ENCODE measurements at places on chromosomes 1 and 21.

DNA sequence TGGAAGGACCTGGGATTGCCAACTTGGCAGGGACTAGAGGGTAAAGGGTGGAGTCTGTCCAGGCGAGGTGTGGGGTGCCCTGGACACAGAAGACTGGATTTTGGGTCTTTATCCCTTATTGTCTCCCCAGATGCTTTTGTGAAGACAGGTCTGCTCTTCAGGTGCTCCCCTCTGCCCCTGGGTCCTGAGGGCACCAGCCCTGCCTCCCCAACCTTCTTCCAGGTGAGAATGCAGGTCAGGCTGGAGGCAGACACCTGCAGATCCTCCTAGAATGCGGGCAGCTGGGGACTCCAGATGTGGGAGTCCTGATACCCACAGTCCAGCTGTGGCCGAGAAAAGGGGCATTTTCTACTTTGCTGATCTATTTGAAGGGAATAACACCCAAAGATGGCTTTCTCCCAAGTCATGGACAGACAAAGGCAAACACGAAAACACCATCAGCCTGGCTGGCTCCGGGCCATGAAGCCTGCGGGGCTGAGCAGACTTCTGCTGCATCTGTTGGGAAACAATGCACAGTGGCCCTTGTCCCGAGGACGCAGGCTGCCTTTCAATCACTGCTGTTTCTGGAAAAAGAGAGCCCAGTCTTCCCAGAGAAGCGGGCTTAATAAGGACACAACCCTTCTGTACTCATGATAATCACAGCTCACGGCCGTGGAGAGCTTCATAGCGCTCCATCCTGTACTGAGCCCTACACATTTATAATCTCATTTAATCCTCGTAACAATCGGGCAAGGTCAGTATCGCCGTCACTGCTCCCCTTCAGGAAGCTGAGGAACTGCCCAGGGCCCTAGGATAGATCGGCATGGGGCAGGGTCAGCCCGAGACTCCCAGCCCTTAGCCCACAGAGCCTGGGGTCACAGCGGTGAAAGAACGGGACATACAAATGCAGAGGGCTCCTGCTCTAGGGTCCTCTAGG lies 62.0 kb upstream of the ABCG1 start:
- DNase-seq: no peak

GRCh38 chr1:204075139-204075521 lies 2.2 kb downstream of the SOX13 start:
- no peak for DNase-seq

DNA sequence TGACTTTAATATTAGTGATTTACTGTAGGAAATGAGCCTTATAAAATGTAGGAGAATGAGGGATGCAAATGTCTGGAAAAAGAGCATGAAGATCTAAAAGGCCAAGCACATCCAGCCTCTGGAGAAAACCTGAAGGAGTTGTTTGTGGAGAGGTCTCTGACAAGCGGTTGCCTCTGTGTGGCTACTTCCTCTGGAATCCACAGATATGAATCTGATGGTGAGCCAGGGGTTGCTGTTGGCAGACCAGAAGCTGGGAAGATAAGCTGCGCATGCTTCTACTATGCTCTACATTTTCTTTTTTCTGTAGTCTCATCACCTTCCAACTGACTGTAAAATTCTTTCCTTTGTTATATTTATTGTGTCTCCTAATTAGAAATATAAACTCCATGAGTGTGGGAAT lies 248.6 kb downstream of the OLFM3 start:
- DNase-seq: no peak

DNA sequence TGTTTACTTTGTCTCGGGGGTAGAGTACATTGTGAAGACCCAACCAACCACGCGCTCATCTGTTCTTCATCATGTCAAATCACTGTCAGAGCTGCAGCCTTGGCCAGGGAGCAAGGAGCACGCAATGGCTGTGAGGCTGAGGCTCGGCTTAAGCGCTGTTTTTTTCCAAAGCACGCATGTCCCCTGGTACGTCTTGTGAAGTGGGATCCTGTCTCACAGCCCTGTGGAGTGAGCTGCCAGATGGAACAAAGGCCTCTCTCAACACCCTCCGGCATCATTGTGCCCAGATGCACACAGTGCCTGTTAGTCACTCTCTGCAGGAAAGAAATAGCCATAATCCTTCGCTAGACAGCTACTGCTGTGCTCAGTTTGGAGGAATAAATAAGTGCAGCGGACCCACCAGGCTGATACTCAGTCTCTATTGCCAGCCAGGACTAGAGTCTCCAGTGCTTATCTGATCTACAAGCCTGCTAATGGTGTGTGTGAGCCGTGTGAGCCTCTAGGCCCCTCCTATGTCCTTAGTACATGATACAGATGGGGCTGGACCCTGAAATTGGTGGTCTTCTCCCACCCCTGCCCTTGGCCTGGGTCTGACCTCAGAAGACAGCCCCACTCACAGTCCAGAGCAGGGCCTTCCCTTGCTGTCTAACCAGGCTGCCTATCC lies 91.3 kb upstream of the COA6 start:
- no peak for DNase-seq
